Mesenchymal stem cell (in vitro differentiated cells and primary cell): ENCODE measurements at places on chromosomes 7 and 10.

DNA sequence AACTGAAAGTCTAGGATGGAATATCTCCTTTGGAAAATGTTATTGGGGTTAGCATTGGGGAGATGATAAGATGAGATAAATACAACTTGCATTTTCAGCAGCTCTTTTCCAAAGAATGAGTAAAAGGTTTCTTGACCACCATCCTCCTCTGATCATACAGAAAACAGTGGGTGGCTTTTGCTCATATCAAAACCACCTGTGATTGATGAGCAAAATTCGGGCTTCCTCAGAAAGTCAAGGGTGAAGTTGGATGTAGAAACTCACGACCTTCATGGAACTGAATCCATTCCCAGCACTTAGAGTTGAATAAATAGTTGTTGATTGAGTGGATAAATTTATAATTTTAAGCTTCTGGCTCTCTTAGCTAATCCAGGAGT, 158.4 kb downstream of the DNAJB6 start:
- no peak for DNase-seq

GRCh38 chr10:97335188-97335619, 675 bp upstream of the FRAT2 start:
- no peak for DNase-seq

DNA sequence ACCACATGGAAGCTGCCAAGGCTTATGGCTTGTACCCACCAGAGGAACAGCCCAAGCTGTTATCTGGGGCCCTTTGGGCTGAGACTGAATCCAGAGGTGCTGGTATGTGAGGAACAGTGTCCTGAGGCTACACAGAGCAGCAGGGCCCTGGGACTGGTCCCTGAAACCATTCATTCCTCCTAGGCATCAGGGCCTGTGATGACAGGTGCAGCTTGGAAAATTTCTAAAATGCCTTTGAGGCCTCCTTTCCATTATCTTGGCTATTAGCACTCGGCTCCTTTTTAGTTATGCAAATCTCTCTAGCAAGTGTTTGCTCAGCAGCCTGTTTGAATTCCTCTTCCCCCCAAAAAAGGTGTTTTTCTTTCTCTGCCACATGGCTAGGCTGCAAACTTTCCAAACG, 1151.7 kb upstream of the LRRN3 start:
- no peak for DNase-seq

- peak; percentile 14 for DNase-seq
Observed at GRCh38 chr7:101255796-101256195, 10.9 kb upstream of the FIS1 start.

DNA sequence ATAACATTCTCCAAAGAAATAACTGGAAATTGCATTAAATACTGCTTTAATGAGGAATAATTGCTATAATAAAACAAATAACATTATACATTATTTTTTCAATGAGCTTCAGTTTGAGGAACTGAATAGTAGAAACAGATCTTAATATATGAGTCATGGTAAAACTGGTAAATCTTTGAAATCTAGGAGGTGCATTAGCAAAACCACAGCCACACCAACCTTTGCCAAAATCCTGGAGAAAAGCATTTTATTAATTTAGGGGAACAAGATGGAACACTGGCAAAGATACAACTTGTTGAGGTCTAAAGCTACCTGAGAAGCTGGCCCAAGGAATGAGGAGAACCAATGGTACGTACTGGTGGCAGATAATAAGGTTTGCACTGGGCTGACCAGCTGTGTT, 5.4 kb upstream of the ASL start:
- no peak for DNase-seq

- peak; percentile 56 for DNase-seq
Observed at GRCh38 chr7:27108390-27109127, 6.1 kb upstream of the HOXA2 start.
